ENCODE measurements at places on chromosomes 5 and 9. TPM values are rescaled to one million over a fixed set of nuclear protein-coding genes. Genes with fewer than 3 reads are reported as not detected.

GPR151 gene
- total RNA-seq = not detected

GARIN3 gene
- total RNA-seq = not detected

LPAR1 gene
- total RNA-seq = not detected

DNAH5 gene
- total RNA-seq = not detected

SLC25A2 gene
- 0.82 TPM for total RNA-seq

RICTOR gene
- 42.7 TPM for total RNA-seq

ISCA1 gene
- 51.4 TPM for total RNA-seq

DNA sequence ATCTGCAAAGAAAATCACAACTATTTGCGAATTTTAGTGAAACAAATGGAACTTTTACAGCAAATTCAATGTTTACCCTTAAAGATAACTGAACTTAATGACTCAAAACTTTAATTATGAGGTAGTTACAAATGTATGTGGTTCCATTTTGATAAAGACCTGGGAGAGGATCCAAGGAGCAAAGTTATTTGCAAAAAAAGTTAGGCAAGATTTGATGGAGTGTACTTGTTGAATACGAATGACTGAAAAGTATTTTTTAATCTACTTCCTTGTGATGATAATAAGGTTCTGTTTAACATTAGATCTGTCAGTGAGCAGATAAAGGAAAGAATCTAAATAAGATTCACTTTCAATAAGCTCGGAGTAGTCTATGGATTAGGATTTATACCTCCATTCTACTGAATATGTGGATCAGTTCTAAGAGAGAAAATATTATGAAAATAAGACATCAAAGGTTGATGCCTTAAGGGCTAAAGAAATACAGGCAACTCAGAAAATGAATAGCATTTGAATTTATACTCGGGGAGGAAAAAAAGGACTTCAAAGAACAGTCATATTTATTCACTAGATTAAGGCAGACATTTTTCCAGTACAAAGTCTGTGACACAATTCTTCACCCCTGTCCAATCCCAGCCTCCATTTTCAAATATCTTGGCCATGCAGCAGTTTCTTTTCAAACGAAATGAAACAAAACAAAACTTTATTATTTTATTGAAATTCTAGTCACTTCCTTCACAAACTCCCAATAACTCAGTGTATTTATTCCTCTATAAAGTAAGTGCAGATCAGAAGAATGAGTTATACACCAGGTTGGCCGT is 199.8 kb downstream of the PDE4D start:
- H3K4me3 ChIP-seq = no peak overlapping the region
- no peaks in the 10 kb centered on the region for H3K27me3 ChIP-seq
- no peaks in the 10 kb centered on the region for H3K4me1 ChIP-seq
- H3K36me3 ChIP-seq = no peaks in the 10 kb centered on the region

DNA sequence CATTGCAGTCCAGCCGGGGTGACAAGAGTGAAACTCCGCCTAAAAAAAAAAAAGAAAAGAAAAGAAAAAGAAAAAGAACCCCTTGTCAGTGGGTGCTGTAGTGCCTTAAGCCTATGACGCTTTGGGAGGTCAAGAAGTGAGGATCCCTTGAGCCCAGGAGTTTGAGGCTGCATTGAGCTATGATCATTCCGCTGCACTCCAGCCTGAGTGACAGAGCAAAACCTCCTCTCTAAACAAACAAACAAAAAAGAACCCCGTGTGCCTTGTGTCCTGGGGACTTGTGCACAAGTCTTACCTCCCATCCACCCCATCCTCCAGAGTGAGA is 33.5 kb upstream of the STXBP1 start:
- H3K4me3 ChIP-seq = no peak overlapping the region
- peaks cover 10% of the 10 kb centered on the region for H3K4me1 ChIP-seq
- H3K27me3 ChIP-seq = no peaks in the 10 kb centered on the region
- no peaks in the 10 kb centered on the region for H3K36me3 ChIP-seq
- DNase-seq = no peak

- DNase-seq = no peak
- no peaks in the 10 kb centered on the region for H3K4me1 ChIP-seq
- H3K36me3 ChIP-seq = no peaks in the 10 kb centered on the region
- no peaks in the 10 kb centered on the region for H3K27me3 ChIP-seq
- no peak overlapping the region for H3K27ac ChIP-seq
These were observed 539.4 kb downstream of the CDH9 start for GRCh38 chr5:26498972-26499371.

- H3K27ac ChIP-seq = no peak overlapping the region
- no peaks in the 10 kb centered on the region for H3K36me3 ChIP-seq
- no peaks in the 10 kb centered on the region for H3K4me1 ChIP-seq
- peak; percentile 87 for DNase-seq
These were observed 14.4 kb downstream of the PRKACG start for GRCh38 chr9:68999393-69000105.

DNA sequence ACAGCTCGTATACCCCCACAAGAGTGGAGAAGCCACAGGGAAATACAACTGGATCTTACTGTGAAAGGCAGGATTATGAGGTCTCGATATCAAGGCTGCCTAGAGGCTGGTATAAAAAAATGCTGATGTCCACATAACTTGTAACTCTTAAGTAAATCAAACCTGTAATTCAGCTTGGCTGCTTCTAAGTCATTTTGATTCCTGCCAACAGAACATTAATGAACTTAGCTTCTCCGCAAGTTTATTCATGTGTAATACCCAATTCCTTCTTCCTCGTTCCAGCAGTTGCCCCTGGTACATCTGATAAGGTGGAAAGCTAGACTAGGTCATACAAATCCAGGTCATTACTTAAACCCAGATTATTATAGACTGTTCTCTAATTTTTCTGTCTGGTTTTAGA is 16.4 kb upstream of the SMIM15 start:
- no peaks in the 10 kb centered on the region for H3K27me3 ChIP-seq
- H3K36me3 ChIP-seq = no peaks in the 10 kb centered on the region
- H3K4me3 ChIP-seq = no peak overlapping the region
- H3K4me1 ChIP-seq = no peaks in the 10 kb centered on the region

DNA sequence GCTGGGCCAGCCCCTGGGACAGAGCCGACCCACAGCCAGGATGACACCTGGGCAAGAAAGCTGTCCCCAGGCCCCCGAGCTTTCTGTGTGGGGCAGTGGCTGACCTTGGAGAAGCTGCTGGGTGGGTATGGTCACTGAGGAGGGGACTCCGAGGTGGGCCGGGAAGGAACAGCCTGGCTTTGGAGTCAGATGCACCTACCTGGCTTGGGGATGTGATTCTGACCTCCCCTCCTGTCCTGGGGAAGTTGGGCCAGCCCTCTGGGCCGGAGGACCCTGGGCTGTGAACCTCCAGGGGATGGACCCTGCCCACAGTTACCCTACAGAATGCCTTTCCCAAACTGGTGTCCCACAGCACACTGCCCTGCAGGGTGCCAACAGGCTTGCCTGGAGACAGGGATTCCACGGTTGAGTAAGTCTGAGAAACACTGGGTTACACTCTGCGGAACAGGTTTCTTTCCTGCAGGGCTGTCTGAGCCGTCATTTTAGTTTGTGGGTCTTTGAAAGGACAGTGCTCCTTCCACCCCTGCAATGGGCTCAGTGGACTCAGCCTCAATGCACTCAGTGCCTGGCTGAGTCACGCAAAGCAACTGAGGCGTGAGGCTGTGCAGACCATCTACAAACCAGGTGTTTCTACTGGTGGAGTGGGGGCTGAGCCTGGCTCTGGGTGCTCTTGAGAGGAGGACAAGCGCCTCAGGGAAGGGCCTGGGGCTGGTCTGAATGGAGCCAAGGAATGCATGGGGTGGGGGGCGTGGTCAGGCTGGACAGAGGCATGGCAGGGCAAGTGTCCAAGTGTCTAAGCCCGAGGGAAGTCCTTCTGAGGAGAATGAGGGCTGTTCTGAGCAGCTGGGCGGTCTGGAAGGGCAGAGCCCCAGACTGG is 41.3 kb upstream of the PHYKPL start:
- H3K4me1 ChIP-seq = peaks cover 2% of the 10 kb centered on the region
- DNase-seq = no peak
- no peak overlapping the region for H3K27ac ChIP-seq
- no peak overlapping the region for H3K4me3 ChIP-seq
- no peaks in the 10 kb centered on the region for H3K27me3 ChIP-seq

DNA sequence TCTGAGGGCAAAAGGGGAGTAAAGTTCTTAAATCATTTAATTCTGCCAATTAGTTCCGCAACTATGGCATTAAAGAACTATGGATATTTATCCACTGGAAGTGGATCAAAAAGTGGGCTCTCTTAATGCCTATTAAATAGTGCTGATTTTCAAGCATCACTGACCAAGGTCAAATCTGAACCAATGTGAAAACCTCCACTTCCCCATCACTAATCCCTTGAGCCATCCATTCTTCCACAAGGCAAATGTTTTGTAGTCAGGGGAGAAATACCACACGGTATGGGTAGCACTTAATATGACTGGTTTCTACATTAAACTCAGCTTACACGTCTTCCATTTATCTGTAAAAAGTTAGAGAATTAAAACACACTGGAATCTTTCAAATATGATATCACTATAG is 57.6 kb downstream of the MLLT3 start:
- peak; percentile 57 for DNase-seq
- H3K4me3 ChIP-seq = no peak overlapping the region
- no peaks in the 10 kb centered on the region for H3K27me3 ChIP-seq
- H3K27ac ChIP-seq = no peak overlapping the region
- H3K36me3 ChIP-seq = no peaks in the 10 kb centered on the region

DNA sequence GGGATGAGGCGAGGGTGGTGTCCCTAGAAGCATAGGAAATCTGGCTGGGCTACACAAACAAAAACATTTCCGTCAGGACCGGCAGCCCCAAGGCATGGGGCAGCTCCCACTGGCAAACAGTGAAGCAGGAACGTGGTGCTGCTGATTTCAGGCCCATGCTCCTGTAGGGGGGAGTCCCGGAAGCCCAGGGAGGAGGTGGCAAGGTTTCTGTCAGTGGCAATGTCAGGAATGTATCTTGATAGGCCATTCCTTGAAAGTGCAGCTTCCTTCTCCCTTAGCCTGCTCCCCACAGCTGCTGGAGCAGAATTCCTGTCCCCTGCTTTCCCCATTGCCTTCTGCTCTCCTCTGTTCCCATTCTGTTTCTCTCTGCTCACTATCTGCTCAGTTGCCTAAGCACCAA is 42.4 kb downstream of the MRRF start:
- no peak overlapping the region for H3K27ac ChIP-seq
- peaks cover 7% of the 10 kb centered on the region for H3K36me3 ChIP-seq
- no peak for DNase-seq

DNA sequence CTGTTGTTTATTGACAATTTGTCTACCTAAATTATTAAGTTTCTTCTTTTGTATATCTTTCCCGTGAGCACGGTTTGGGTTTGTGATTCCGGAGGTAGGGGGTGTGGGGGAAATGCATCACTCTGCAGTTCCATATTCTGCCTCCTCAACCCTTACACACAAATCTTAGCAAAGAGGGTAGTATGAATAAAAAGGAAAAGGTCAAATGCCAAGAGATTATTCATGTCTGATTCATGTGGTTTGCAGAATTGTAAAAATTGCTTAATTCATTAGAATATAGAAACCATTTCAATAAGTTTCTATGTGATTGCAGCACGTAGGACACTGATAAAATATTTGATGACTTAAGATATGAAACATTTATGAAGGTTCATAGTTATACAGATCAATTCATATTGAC is 601.9 kb downstream of the SEMA5A start:
- no peak overlapping the region for H3K27ac ChIP-seq
- H3K27me3 ChIP-seq = no peaks in the 10 kb centered on the region
- no peaks in the 10 kb centered on the region for H3K36me3 ChIP-seq
- no peak overlapping the region for H3K4me3 ChIP-seq
- no peak for DNase-seq
- no peaks in the 10 kb centered on the region for H3K4me1 ChIP-seq

Data from Karpas-422 (cell line).